ENCODE measurements at places on chromosomes 4 and X.

DNA sequence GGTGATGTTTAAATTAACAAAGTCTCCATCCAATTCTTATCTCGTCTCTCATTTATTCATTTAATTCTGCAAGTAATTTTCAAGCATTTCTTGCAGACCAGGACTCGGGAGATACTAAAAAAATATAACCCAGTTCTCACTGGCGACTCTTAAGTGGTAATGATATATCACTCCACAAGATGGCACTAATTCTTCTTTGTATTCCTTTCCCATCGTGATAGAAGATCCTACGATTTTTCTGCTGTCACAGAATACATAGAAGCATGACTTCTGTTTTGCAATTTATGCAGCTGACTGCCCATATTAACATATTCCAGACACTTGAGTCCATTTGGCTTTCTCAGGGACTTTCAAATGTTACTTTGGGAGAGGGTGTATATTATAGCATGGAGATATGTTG lies 64.0 kb upstream of the FGF13 start:
- DNase-seq = peak; percentile 0

- no peak for DNase-seq
Measured at GRCh38 chr4:41406113-41406516, 131.8 kb upstream of the LIMCH1 start.

GRCh38 chrX:24276015-24276414 lies 37.9 kb downstream of the SUPT20HL2 start:
- no peak for DNase-seq

DNA sequence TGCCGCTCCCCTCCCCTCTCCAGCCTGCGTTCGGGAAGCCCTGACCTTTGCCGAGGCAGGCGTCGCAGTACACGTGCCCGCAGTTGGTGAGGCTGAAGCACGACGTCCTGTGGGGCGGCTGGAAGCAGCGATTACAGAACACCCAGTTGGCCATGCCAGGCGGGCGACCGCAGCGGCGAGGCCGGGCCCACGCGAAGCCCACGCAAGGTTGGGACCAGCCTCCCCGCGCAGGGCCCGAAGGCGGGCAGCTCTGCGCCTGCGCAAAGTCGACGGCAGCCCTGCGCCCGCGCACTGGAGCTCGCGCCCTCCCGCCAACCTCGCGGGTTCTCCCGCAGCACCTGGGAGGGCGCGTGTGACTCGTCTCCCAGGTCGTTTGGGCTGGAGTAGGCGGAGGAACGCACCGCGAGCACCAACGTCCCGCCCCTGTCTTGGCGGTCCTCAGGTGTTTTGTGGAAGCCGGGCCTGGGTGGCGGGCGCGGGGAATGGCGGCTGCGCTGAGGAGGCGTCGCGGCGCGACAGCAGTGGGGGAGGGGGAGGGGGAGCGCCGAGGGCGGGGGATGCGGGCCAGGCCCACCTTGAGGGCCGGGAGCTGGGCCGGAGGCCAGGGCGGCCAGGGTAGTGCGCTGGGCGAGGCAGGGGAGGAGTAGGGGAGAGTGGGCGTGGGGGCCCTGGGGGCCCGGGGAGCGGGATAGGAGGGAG lies at the start of gene RNF212:
Gene RNF212, minus strand, starts transcription at position 254 of the 699 bp plus-strand sequence. Its CDS starts 100 bp downstream, at position 154.
- DNase-seq = no peak

DNA sequence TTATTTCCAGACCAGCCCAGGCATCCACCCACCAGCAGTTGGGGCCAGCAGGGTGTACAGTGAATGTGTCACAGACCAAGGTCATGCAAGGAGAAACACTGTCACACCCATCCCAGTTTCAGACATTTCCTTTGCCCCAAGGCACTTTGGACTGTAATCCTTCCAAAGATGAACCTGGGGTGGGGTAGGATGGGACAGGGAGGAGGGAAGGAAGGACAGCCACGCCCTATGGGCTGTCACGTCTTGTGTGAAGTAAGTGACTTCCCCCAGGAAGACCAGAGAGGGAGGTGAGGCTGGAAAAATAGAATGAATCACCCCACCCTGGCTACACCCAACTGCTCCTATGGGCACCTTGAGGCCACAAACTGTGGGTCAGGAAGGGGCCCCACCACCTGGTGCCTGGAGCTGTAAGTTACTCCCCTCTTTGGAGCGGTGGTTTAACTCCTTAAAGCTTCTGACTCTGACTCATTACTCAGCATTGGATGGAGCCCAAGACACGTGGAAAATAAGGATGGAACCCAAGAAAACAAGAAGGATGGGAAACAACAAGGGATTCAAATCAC lies 349.9 kb upstream of the KLF3 start:
- DNase-seq = peak; percentile 55

Measured in EL (cell line).